ENCODE measurements at places on chromosomes 1 and 21.

DNA sequence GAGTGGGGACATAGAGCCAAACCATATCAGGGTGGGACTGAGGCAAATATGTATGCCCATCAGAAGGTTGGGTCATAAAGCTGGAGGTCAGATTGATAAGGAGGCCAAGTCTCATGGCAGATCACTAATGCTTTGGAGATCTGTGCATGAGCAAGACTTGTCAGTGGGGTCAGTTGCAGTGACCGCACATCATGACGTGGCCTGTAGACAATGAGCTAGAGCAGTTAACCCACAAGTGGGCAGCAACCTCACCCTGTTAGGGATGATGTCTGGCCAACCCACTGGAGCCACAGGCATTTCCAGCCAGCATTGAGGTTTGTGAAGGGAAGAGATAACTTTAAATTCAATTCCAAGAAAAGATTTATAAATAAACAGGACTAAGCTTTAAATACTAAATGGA, 66.7 kb downstream of the XCL1 start:
- no peak for ATAC-seq

GRCh38 chr1:52631759-52632331, 1.1 kb upstream of the SHISAL2A start:
- ATAC-seq, result no peak

DNA sequence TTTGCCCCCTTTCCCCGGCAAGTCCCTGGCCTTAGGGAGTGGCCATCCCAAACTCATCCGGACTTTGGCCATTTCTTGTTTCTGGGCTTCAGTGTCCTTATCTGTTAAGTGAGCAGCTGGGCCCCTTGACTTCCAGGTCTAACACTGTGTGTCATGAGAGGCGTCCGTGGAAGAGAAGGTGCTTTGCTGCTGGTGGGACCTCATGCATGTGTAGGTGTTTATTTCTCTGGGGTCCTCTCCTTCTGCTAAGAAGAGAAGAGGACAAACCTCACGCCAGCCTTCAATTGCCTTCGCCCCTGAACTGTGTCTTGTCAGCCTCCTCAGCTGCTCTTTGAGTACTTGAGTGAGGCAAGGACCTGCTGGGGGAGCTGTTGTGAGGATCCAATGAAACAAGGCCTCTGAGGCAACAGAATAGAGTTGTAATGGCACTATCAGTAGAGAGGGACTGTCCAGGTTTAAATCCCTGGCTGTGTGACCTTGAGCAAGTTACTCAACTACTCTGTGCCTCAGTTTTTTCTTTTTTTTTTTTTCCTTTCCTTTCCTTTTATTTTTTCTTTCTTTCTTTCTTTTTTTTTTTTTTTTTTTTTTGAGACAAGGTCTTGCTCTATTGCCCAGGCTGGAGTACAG, 72.5 kb downstream of the RUNX3 start:
- peak; percentile 27 for ATAC-seq

DNA sequence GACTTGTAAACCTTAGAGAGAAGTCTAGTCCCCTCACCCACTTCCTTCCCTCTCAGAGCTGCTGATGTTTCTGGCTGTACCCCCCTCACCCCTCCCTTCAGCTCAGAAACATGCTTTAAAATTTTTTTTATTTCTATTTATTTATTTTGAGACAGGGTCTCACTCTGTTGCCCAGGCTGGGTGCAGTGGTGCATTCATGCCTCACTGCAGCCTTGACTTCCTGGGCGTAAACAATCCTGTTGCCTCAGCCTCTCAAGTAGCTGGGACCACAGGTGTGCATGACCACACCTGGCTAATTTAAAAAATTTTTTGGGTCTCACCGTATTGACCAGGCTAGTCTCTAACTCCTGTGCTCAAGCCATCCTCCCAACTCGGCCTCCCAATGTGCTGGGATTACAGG, 2.9 kb upstream of the WNT2B start:
- no peak for ATAC-seq

GRCh38 chr1:156823210-156823790, 6.7 kb upstream of the SH2D2A start:
- no peak for ATAC-seq

- ATAC-seq, result no peak
These were observed 743.1 kb upstream of the B3GALT2 start for GRCh38 chr1:193929374-193930033.

GRCh38 chr1:223549740-223550139, 115.8 kb downstream of the CAPN8 start:
- ATAC-seq, result no peak

DNA sequence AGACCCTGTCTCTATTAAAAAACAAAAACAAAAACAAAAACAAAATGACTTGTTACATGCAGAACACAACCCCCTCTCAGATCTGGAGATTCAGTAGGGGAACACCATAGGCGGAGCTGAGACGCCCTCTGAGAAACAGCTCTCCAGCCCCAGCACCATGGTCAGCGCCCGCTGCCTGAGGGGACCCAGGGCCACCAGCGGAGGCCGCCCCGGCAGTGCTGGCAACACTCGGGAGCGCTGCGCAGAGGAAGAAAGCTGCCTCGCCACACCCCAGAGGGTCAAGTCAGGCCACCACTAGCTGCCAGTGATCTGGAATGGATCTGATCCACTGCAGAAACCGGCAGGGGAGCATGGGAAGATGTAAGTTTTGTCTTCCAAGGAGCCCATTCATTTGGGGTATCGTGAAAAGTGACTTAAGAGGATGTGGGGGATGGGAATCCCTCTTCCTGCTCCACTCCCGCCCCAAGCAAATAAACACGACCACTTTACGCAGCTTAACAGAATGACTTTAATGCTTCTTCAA, 3.1 kb downstream of the ACTA1 start:
- ATAC-seq, result no peak

GRCh38 chr1:147895123-147895522, 7.5 kb upstream of the GJA8 start:
- ATAC-seq, result no peak

DNA sequence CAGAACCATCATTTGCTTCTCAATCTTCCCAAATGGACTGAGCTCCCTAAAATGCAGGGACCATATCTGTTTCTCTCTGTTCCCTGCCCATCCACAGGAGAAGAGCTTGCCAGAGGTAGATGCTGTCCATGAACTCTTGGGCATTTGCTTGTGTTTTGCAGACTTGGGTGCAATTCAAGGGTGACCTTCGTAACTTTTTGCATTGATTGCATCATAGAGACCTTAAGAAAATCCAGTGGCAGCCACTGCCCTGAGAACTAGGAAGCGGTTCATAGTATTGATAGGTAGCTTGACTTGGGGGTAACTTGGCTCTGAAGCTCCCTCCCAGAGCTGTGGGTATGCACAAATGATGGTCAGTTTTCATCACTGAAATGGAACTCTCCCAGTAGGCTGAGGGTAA, 34.3 kb upstream of the EDEM3 start:
- ATAC-seq, result no peak

GRCh38 chr1:116408803-116409720, 36.0 kb downstream of the ATP1A1 start:
- no peak for ATAC-seq

GRCh38 chr21:34983680-34984086, 65.4 kb downstream of the RUNX1 start:
- ATAC-seq, result peak; percentile 45

GRCh38 chr1:208154679-208155642, 89.2 kb downstream of the PLXNA2 start:
- no peak for ATAC-seq

DNA sequence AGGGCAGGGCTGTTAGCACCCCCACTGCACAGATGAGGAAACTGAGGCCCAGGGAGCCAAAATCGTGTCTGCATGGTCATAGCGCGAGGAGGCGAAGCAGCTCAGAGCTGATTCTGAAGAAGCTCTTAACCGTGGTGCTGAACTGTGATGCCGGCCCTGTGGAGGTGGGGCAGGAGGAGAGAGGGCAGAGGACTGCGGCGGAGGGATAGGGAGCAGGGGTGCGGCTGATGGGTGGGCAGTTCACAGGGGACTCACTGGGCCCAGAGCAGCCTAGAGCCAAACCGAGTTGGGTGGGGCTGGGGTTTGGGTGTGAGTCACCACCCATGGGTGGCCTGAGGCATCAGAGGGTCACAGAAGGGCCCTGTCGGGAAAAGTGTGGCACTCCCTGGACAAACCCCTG, 74.7 kb downstream of the RAP1GAP start:
- peak; percentile 30 for ATAC-seq

DNA sequence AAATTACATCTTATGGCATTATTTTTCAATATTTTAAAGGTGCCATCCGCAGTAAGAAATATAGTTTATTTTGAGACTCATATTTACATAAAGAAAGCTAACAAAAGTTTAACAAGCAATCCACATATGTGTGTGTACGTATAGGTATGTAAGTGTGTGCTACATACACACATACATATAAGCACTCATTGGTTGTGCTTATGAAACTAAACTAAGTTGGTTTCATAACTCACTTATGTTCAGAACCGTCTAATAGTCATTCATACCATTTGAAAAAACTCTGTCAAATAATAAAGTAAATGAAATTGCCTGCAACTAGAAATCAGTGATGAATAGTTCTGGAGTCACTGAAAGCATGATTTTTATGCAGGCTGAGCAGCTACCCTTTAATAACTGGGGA, 14.1 kb downstream of the TATDN3 start:
- ATAC-seq, result no peak

DNA sequence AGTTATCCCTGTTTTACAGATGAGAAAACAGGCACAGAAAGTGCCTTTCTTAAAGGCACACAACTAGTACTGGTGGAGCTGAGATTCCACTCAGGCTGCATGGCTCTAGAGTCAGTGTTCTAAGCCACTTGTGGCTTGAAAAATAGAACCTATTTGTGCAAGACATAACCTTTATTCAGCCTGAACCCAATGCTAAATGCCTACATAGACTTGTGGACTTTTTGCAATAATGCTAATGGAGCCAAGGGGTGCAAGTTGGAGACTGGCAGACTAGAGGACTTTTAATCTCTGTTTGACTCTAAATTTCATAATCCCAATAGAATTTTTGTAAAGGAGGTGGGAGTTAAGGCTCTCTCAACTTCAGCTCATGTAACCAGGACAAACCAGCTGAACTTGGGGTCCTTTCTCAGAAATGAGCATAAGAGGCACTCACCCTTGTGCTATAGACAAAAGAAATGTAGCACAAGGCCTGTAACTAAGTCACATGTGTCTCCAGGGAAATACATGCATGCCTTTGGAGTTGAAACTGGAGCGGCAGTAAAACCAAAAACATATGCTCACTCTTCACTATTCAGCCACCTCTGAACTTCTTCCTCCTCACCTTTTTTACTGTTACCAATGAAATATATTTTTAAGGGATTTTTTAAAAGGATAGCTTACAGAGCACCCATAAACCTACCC, 43.0 kb upstream of the AK4 start:
- ATAC-seq, result no peak

- no peak for ATAC-seq
These were observed 64.0 kb downstream of the NENF start for GRCh38 chr1:212496682-212497081.

DNA sequence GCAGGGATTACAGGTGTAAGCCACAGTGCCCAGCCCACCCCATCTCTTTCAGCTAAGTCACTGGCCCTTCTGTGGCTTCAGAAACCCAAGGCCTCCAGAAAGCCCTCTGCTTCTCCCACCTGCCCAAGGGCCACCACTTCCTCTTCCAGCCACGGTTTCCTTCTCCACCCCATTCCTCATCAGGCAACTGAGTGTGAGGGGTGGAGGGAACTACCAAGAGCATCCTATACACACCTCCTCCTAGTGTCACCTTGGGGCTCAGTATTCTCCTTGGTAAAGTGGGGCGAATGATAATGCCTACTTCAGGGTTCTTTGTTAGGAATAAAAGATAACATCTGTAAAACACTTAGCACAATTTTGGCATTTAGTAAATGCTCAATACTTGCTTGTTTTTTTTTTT, 30.0 kb downstream of the KNCN start:
- ATAC-seq, result no peak

DNA sequence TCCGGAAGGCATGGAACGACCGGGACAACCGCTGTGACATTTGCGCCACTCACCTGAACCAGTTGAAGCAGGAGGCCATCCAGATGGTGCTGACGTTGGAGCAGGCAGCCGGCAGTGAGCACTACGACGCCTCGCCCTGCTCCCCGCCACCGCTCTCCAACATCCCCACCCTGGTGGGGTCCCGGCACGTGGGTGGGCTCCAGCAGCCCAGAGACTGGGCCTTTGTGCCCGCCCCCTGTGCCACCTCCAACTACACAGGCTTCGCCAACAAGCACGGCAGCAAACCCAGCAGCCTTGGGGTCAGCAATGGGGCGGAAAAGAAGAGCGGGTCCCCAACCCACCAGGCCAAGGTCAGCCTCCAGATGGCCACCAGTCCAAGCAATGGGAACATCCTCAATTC, 212.1 kb downstream of the KIF26B start:
- ATAC-seq, result no peak

DNA sequence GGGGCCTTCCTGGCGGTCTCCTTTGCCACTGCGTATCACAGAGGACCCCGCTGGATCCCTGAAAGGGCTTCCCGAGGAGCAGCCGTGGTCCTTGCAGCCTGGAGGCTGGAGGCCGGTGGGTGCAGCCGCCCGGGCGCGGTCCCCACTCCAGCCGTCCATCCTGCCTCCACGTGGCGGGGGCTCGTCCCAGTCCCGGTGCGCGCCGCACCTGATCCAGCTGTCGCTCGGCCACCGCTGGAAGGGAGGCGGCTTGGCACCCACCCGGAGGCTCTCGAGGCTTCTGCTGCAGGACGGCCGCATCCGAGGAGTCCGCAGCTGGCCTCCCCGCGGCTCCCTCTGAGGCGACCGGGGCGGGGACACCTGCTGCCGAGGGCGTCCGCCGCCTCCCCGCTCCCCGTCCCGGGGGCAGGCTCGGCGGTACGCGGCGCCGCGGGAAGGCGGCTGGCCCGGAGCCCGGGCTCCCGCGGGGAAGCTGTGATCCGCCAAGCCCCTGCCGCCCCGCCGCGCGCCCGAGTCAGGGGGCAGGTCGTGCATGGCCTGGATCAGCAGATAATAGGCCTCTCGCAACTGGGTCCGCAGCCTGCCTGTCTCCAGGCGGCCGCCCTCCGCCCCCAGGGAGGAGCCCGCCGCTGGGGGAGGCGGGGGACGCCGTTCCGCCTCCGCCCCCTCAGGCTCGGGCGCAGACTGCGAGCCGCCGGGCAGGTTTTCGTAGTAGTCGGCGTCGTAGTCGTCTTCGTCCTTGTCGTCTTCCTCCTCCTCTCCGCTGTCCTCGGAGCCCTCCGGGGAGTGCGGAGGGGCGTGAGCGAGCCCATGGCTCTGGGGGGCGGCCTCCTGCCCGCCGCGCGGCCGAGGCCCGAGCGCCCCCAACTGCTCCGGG, at the start of gene SYDE2:
Gene SYDE2, minus strand, starts transcription at position 554 of the 877 bp plus-strand sequence. Its CDS starts 20 bp downstream, at position 534.
- peak; percentile 46 for ATAC-seq

GRCh38 chr21:34817821-34818661, 149.2 kb downstream of the CLIC6 start:
- ATAC-seq, result no peak

DNA sequence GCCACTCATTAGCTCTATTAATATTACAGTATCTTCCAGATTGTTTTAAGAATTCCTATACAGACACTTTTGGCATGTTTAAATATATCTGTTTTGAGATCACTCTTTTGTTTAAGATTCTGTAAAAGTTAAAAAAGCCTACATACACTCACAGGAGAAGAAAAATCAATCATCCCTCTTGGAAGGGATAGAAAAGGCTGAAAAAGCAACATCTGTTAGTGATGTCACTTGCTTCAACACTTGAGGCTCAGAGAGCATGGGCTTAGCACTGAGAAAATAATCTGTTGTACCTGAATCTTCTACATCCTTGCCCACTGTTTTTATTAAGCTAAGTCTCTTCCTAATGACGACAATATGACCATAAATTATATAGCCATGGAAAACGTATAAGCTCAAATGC, 127.0 kb downstream of the ZP4 start:
- no peak for ATAC-seq

GRCh38 chr1:35524106-35524505, 33.1 kb downstream of the KIAA0319L start:
- no peak for ATAC-seq

GRCh38 chr1:108644984-108645383, 15.9 kb downstream of the HENMT1 start:
- no peak for ATAC-seq

- peak; percentile 10 for ATAC-seq
These were observed 51.5 kb upstream of the CNIH3 start for GRCh38 chr1:224564454-224565084.

Measured in SK-N-SH treated with all-trans-retinoic acid at 6 μM for 48 hours (cell line).